ENCODE measurements at places on chromosomes 2 and 18.

DNA sequence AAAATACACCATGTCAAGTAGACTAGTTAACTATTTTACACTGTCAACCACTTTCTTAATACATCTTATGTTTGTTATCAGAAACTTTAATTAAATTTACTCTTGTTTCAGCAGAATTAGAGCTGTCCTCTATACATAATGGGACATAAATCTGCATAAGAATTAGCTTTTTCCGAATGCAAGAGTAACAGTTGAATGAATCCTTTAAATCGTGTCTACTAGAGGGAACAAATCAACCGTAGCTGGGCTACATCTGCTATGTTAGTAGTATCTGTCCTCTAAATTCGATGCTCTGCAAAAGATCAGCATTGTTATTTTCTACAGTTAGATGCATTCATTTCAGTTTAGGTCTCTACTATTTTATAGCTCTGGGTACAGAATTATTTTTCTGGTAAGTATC, 1090.6 kb downstream of the DPP10 start:
- no peak for DNase-seq

DNA sequence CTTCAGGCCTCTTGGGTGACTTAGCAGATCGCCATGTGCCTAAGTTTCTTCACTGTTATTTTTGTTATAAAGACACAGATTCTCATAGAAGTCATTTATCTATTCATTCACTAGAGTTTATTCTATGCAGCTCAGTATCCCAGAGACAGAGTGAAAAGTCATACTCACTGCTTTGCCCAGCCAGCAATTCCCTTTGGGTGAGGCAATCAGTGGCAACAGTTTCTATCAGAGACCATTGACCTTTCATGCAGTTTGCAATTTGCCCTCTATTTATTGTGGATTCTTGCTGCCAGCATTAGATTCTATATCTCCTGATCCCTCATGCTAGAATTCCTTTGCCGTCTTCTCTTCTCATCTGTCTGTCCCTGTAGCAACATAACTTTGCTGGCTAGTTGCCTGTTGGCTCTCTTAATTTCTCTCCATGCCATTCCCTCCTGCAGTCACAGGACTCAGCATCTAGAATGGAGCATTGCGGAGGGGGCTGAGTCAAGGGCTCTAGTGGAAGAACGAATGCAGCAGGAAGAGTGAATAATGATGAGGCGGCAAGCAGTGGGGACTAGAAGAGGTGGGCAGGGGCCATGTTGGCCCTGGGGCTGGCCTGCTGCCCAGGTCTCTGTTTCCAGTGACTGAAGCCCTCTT, 12.2 kb downstream of the SLC9A4 start:
- no peak for DNase-seq

- no peak for DNase-seq
Observed at GRCh38 chr18:45430041-45430440, 185.2 kb upstream of the SLC14A2 start.

DNA sequence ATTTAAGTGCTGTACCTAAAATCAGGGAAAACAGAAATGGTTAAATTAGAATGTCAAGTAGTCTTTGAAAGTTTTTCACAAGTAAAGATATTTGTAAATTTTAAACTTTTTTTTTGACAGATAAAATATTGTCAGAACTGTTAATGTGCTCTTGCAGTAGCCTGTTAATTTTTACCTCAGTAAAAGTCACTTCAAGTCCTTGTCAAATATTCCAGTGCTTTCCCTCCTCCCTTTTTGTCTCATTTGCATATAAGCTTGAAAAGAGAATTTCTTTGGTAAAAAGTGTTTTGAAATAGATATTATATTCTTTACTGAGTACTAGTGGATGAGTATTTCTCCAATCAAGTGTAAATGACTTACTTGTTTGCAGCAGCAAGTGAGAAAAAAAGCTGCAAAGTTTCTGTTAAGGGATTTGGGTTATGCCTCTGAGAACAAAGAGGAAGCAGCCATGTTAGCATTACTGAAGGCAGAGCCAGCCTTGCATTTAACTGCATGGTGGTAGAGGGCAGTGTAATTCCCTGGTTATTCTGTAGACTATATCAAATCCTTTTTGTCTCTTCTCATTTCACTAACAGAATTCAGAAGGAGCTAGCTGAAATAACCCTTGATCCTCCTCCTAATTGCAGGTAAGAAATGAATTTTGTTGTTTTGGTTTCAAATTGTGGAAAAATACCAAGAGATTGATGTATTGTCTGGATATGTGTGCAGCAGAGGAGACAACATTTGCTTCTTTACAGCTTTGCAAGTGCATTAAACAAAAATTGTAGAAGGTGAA, 3.2 kb downstream of the UBE2E3 start:
- no peak for DNase-seq

DNA sequence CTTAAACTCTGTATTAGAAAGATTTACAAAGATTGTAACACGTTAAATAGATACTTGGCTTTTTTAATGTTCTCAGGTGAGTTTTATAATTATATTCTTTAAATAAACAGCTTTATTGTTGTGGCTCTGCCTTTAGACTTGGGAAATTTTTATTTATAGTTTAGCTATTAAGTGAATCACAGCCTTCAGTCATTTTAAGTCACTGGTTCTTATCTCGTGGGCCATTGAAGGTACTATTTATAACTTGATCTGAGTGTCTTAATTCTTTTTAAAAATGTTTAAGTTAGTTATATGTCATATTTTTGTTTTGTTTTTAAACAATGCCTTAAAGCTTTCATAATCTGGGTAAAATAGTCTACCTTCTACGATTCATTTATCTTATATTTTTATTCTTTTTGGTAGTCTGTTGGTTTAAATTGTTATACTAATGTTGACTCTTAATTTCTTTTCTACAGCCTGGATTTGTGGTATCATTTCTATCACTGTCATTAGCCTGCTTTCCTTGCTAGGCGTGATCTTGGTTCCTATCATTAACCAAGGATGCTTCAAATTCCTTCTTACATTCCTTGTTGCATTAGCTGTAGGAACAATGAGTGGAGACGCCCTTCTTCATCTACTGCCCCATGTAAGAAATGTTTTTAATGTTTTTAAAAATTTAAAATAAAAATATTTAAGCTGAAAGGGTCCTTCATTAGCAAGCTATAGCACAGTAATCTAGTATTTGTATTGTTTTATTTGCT, 49.3 kb downstream of the SLC39A10 start:
- DNase-seq = no peak

DNA sequence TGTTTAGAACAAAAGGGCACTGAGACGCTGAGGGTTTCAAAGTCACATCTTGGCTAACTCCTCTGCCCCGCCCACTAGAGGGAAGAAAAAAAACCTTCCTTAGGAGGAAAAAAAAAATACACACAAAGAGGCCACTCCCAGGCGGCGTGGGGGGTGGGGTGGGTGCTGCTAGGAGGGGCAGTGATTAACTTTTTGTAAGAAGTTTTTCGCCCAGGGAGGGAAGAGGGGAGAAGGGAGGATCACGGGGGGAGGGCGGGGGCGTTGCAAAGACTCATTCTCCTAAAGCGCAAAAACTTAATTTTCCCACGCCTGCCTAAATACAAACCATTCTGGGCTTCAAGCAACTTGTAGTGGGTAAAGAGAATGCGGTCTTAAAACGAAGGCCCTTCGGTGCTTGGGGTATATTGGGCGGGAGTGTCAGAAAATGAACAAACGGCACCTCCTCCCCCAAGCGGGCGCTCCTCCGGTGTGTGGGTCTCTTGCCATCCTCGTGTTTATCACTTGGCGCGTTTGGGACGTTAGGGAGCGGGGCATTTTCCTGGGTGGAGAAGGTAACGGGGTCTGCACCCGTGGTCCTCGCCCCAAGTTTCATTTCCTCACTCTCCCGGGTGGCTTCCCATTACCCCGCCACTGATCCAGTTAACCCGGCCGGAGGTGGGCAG, 1.7 kb downstream of the CXCR4 start:
- no peak for DNase-seq

DNA sequence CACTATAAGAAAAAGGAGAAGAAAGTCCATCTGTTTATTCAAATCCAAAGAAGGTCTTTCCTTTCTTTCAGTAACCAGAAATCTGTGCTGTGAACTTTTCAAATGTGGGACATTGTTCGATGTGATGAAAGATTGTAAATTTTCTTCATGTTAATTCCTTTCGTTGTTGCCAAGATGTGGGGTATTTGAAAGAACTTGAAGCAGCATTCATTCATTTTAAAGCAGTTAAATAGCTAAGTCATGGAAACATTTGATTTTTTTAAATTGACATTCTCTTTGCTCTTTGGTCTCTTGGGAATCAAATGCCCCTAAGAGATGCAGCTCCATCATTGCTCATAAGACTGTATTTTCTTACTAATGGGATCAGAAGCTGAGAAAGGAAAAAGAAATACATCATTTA, 93.7 kb upstream of the EHBP1 start:
- no peak for DNase-seq

- DNase-seq = no peak
Observed at GRCh38 chr18:77081390-77081778, 51.2 kb downstream of the MBP start.

- no peak for DNase-seq
Observed at GRCh38 chr18:50716902-50717301, 102.9 kb downstream of the MRO start.

DNA sequence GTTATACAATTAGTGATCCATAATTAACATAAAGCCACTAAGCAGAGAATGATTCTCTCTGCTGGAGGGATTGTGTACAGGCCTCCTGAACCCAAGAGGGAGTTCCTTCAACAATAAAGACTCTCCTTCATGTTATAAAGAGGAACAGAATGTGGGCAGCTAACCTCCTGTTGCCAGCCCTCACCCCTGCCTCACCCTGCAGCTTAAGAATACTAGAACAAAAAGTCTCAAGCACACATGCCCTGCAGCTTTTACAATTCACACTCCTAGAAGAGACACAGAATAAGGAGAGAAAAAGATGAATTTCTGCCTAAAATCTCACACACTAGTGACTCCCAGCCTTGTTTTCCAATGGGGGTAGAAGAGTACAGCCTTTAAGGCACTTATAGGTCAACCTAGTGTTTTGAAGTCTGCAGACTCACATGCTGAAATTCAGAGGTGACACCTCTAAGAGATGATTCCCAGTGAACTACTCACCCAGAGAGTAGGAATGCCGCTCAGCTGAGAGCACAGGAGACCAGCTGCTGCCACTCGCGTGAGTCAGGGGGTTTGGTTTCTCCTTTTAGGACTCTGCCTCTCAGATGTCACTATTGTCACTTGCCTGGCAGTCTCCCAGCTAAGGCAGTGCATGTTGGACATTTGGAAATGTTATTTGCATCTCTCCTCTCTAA, 32.5 kb upstream of the IL1RL1 start:
- no peak for DNase-seq

DNA sequence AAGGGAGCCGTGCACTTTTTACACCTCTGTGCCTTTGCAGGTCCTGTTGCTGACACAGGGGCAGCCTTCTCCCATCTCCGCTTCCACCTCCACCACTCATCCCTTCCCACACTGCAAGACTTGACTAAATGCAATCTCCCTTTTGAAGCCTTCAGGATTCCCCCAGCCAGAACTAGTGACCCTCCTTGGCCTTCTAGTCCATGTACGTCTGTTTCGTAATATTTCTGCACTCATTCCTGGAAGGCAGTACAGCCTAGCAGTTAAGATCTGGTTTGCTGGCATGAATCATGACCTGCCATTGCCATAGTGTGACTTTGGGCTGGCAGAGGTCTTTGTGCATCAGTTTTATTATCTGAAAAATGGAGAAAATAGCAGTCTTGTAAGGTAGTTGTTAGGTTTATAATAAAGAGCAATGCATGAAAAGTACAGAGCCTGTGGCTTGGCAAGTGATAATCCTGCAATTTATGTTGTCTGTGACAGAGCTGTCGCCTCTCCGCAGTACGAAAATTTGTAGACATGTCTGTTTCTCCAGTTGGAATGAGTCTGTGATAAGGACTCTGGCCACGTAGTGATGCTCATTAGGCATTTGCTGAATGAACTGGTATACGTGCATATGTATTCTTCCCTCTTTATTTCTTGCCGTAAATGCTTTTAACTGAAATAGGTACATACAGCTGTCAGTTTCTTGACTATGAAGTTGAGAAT, 36.7 kb downstream of the NCK2 start:
- no peak for DNase-seq

GRCh38 chr18:77119101-77119850, 13.3 kb downstream of the MBP start:
- DNase-seq = no peak

- no peak for DNase-seq
Observed at GRCh38 chr18:79496978-79497637, 101.4 kb downstream of the NFATC1 start.

DNA sequence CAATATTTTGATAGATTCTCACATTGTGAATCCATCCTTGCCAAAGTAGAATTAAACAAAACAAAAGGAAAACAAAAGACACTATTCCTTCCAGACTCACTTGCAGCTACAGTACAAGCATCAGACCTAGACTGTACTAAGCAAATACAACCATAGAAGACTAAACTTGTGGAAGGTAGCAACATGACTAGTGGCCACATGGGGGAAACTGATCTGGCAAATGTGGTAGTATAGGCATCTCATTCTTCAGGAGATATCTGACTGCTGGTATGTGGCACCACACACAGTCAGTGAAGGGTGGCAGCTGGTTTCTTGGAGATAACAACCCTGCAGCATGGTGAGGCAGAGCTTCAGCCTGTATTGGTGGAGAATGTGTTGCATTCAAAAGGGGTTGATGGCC, 81.0 kb upstream of the ACVR2A start:
- DNase-seq = no peak

DNA sequence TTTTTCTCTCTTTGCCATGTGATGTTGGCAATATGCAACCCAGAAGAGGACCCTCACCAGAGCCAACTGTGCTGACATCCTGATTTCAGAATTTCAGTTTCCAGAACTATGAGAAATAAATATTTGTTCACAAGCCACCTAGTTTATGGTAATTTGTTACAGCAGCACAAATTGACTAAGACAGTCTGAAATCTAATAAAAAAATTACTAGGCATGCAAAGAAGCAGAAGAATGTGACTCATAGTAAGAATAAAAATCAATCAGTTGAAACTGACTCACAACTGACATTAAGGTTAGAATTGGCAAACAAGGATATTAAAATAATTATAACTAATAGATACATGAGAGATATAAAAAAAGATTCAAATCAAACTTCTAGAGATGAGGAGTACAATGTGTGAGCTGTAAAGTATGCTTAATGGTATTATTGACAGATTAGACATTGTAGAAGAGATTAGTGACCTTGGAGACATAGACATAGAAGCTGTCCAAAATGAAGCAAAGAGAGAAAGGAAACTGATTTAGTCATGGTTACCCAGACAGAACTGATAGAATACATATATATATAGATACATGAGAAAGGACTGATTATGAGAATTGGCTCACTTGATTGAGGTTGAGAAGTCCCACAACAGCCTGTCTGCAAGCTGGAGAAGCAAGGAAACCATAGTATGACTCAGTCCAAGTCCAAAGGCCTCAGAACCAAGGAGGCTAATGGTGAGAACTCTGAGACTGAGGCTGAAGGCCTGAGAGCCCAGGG, 27.8 kb upstream of the TTC39C start:
- DNase-seq = no peak
